Left colon (tissue), 2 donors: ENCODE measurements at places on chromosomes 16 and 17. TPM values are rescaled to one million over a fixed set of nuclear protein-coding genes. Genes with fewer than 3 reads are reported as not detected.

Gene RND2
- 0.15 TPM for total RNA-seq

Gene SMIM36
- total RNA-seq = not detected

Gene ROGDI
- total RNA-seq = 26.1 TPM

Gene TEDC2
- total RNA-seq = 5.6 TPM

Gene VWA3A
- total RNA-seq = not detected

Gene SEPTIN1
- 3.6 TPM for total RNA-seq

Gene POLDIP2
- total RNA-seq = 82.5 TPM

Gene ARHGAP44
- total RNA-seq = 71.1 TPM

Gene KRT31
- total RNA-seq = not detected

Gene PIRT
- 0.58 TPM for total RNA-seq

Gene CCL17
- total RNA-seq = not detected

Gene SP6
- total RNA-seq = 20.5 TPM

Gene TMC6
- 83.5 TPM for total RNA-seq

Gene TMC5
- total RNA-seq = 225 TPM

Gene ATP1B2
- 1.4 TPM for total RNA-seq

Gene ZKSCAN2
- 2.6 TPM for total RNA-seq
